Bronchial epithelial cell (primary cell): ENCODE measurements at places on chromosomes 16 and 17. TPM values are rescaled to one million over a fixed set of nuclear protein-coding genes. Genes with fewer than 3 reads are reported as not detected.

GRCh38 chr17:82503094-82503727 lies 16.3 kb upstream of the FOXK2 start:
- no peak for DNase-seq

DNA sequence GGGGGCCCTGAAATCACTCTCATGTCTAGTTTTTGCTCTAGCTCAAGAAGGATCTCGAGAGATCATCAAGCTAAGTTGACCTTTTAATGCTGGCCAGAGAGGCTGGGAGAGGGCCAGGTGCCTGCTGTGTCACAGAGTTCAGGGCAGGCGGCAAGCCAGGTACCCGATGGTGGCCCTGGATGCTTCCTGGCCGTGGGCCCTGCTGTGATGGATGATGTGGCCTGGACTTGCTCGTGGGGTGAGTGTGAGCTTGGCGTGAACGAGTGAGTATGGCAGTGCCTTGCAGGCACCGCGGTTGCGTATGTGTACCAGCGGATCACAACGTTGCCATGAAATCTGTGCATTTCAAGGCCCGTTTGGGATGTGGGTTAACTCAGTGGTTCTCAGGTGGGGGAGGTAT lies 7.4 kb downstream of the IRF8 start:
- no peak for DNase-seq

GRCh38 chr17:69857412-69857835 lies 217.6 kb upstream of the KCNJ16 start:
- peak; percentile 83 for DNase-seq

- no peak for DNase-seq
Measured at GRCh38 chr16:77928096-77928495, 94.3 kb upstream of the CLEC3A start.

DNA sequence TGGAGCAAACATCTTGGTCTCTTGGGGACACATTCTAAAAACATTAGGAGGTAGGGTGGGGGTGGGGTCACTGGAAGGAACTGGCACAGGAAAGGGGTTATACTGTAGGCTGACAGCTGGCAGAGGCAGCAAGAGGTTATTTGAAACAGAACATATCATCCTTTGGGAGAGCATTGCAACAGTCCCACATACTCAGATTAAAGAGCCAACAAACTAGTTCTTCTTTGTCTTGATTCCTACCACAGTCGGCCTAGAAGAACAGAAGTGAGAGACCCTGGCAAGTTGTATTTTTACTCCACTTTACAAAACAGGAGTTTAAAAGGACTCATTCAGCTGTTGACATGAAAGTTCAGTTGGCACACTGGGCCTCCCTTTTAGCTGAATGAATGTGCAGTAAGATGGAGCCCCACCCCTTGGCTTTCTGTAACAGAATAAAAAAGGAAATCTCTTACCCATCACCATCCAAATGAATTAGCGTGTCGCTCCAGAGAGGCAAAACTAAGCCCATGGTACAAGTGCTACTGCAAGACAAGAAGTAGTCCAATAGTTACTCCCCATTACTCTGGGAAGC lies 54.6 kb upstream of the CORO6 start:
- DNase-seq: no peak

DNA sequence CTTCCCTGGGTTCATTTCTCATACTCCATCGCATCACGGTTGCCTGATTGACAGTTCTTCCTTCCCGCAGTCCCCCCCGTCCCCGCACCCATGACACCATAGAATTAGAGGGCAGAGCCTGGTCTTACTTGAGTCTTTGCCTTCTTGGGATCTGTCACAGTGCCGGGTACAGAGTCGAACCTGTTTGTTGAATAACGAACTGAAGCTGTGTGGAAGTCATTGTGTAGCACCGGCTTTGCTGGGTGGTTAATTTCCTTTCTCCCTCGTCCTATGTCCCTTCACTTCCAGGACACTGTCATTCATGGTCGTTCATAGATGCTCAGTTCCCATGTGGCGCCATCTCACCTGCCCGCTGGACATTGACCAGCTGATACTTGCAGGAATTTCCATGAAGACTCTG lies 315.3 kb downstream of the CPPED1 start:
- DNase-seq: no peak

The MAP3K3 gene
- 10.1 and 11.1 TPM in 2 replicates for total RNA-seq

The PCGF2 gene
- 1.1 and 2.3 TPM in 2 replicates for total RNA-seq

The SPECC1 gene
- 47.5 and 57.1 TPM in 2 replicates for total RNA-seq
